ENCODE measurements at places on chromosomes 2 and 18.
A peak's percentile ranks its signal among the peaks of the same experiment; 100 is the strongest.

- DNase-seq = no peak
Observed at GRCh38 chr2:145305889-145306288, 786.0 kb upstream of the ZEB2 start.

GRCh38 chr18:61992923-61993322 lies 100.1 kb upstream of the RNF152 start:
- DNase-seq = peak; percentile 29

DNA sequence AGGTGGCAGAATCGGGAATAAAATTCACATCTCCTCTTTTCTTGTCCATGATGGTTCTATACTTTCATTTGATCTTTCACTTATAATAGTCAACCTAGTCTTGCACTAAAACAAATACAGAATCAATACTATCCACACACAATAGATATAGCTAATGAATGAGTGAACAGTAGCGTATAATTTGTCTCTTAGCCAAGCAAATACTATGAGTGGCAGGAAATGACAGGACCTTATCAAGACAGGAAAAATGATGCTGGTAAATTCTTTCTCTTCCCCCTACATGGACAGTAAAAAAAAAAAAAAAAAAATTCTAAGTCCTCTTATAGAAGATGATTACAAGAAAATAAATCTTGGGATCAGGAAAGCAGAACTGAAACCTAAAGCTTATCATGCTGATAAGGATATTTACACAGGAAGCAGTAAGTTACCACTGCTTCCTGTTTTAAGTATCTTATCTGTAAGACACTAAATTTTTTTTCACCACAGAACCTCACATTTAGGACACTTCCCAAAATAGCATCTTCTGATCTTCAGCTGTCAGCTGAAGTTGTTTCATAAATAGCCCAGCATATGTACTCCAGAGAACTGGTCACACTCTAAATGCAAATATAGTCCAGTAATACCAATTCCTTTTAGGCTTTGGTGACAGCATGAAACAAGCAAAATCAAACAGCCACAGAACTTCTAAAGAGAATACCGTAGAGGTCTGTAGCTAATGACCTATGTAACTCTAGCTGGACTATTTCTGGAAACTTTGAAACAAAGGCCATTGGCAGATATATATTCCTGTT lies 27.0 kb downstream of the IRS1 start:
- DNase-seq = peak; percentile 94

DNA sequence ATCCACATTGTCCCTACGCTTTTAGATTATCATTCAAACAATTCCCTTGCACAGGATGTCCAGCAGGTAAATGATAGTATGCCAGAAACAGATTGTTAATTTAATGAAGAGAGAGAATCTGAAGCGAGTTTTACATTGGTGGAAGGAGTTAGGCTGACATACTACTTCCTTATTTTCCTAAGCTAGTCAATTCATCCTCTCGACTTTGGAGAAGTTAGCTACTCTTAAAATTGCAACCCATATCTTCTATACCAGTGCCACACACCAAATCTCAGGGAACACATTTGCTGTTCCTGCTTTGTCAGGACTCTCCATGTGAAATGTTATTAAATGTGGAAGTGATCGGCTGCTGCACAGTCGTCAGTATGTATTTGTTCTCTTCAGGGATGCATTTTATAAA lies 249.2 kb downstream of the NAPG start:
- no peak for DNase-seq

DNA sequence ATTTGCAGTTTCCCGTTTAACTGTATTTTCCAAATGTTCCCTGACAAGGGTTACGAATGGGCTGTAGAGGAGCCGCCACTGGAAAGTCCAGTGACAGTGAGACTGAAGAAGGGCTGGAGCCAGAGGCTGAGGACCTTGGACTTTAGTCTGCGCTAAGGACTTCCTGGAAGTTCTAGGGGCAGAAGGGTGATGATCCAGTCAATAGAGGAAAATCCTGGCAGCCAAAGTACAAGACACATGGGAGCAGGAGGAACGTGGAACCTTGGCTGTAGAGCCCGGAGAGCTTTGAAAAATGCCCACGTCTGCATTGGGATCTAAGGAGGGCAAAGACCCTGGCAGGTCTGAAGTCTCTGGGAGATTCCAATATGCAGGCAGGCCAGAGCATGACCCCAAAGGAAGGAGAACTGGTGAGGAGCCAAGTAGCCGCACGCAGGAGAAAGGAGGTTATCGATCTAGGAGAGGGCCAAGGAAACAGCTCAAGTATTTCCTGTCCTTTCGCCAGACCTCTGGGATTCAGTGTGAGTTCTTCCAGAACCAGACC lies 28.5 kb downstream of the MBP start:
- DNase-seq = no peak

GRCh38 chr2:134129900-134130537 lies 123.9 kb upstream of the MGAT5 start:
- no peak for DNase-seq

DNA sequence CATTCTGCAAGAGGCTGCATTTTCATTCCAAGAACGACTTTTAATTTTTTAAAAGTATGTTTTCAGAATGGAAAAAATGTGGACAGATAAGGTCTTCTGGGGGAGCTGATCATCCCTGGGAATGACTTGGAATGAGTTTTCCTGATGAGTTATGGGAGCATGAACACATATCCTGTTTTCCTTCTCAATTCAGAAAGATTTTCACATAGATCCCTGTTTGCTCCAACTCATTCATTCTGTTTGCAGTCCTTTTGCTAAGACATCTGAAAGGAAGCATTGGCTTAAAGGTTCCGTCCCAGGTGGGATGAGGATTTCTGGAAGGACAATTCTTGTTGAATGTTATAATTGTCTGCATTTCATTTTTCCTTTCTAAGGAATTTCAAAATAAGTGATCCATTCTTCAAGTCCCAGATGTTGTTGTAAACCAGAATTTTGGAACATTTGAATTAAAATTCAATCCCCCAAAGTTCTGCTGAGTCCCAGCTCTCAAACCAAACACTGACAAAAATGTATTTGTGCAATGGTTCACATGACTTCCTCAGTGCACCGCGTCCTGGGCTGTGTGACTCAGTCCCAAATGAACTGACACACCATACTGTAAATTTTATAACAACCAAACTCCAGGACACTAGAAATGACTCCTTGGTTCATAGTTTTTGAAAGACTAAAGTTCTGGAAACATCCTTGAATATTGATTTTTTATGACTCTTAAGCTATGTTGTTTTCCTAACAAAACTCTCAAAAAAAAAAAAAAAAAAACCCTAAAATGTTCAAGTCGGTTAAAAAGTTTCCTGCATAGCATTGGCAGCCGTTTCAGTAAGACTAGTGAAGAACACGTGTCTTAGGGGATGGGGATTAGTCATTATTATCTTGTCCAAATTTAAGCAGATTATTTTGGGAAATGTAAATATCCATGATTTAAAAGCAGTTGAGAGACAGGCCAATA lies 281.8 kb upstream of the TCF4 start:
- DNase-seq = no peak

DNA sequence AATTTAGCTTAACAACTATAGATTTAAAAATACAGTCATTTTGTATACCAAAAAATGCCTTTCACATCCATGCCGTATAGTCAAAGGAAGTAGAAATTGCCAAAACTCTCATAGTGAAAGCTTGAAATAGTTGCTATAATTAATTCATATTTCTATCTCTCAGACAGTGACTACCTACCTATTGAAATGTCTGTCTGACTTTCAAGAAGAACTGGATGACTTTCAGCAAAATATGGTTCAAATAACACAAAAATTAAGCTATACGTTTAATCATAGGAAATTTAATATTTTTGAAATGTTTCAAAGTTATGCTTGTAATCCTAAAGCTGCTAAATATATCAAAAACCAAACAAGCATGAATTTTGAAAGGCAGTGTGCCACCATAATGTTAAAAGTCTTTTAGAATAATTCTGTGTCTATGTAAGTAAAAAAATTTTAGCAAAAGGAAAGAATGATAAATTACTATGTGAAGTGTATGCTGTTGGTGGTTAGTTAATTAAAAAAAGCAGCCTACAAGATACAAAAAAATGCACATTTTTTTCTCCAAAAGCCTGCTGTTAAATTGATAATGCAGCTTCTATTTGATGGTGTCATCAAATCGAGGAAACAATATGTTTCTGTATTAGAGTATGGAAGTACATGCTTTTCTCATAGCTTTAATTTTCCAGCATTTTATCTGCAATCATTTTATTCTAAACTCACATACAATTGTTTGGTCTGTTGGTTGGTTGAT lies 57.7 kb upstream of the ST6GAL2 start:
- DNase-seq = no peak

GRCh38 chr18:49926106-49926745 lies 112.9 kb upstream of the ACAA2 start:
- no peak for DNase-seq

GRCh38 chr2:155190342-155190741 lies 491.8 kb downstream of the KCNJ3 start:
- DNase-seq = no peak

- DNase-seq = no peak
Observed at GRCh38 chr2:55159037-55159651, 72.9 kb downstream of the CLHC1 start.

DNA sequence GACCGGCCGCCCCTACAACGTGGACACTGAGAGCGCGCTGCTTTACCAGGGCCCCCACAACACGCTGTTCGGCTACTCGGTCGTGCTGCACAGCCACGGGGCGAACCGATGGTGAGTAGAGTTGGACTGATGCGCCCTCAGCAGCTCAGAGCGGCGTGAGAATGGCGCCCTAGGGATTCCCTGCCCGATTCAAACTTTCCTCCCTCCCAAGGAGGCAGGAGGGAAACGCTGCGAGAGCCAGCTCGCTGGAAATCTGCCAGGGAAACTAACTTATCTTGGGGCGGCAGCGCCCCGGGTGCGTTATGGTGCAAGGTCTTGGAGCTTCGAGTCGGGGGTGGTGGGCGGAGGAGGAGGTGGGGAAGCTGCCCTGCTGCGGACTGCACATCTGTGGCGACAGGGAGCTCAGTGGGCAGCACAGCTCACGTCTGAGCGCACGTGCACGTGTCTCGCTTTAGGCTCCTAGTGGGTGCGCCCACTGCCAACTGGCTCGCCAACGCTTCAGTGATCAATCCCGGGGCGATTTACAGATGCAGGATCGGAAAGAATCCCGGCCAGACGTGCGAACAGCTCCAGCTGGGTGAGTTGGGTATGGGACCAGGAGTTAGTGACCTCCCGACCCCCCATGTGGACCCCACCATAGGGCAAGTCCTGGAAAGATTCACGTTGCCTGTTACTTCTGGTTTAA lies 697 bp downstream of the ITGA4 start:
- peak; percentile 95 for DNase-seq

DNA sequence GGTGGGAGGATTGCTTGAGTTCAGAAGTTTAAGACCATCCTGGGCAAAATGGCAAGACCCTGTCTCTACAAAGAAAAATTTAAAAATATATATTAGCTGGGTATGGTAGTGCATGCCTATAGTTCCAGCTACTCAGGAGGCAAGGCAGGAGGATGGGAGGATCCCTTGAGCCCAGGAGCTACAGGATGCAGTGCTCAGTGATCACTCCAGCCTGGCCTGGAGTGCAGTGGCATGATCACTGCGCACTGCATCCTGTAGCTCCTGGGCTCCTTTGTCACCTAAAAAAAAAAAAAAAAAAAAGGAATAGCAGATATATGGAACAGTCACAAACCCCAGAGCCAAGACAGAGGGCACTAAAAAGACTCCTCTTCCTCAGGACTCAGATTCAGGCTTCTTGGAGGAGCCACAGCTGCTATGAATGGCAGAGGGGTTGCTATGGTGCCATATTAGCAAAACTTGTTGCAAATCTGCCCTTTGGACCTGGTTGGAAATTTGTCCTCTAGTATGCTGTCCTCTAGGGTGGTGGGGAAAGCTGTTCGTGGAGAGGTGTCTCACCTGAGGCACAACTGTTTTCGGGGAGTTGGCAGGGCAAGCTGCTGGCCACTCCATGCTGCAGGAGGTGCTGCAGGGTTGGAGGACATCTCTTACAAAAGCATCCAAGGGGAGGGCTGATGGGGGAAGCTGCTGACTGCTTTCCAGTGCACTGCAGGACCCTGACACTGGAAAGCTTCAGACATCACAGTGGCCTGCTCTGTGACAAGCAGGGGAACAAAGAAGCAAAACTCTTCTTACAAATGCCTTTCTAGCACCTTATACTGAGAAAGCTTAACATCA lies 22.7 kb downstream of the CYP20A1 start:
- peak; percentile 17 for DNase-seq

DNA sequence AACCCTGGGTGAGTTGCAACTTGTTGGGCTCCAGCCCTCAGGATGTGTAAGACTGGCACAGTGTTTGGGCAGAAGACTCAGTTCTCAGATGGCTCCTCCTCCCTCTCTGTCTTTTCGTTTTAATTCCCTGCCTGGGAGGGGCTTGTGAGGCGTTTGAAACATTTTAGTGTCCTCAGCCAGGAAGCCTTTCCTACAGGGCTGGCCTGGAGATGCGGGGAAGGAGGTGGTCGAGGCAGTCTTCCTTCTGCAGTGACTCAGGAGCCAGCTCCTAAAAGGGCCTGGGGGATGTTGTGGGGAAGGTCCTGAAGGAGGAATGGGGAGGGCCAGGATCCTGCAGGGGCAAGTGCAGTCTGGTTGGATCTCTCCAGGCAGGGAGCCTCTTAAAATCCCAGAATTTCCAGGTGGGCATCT lies 22.1 kb upstream of the IGFBP5 start:
- DNase-seq = no peak

- DNase-seq = no peak
Observed at GRCh38 chr18:55544014-55544413, 44.0 kb downstream of the TCF4 start.

DNA sequence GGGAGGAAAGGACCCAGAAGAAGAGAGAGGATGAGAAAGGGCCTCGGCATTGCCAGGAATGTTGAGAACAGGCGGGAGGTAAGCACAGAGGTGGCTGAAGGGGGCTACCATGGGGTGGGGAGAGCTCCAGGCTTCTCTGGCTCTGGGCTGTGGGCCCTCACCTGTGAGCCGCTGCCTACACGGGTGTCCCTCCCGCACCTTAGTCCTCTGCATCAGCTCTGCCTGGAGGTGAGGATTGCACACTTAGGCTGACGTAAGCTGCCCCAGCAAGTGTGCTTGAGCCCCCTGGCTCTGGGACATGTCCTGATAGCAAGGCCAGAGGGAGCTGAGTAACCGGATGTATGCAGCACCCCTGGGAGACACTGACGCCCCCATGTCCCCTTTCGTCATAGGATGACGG lies 33.9 kb downstream of the TMEM18 start:
- peak; percentile 33 for DNase-seq

GRCh38 chr2:212424082-212424481 lies 114.5 kb downstream of the ERBB4 start:
- no peak for DNase-seq

DNA sequence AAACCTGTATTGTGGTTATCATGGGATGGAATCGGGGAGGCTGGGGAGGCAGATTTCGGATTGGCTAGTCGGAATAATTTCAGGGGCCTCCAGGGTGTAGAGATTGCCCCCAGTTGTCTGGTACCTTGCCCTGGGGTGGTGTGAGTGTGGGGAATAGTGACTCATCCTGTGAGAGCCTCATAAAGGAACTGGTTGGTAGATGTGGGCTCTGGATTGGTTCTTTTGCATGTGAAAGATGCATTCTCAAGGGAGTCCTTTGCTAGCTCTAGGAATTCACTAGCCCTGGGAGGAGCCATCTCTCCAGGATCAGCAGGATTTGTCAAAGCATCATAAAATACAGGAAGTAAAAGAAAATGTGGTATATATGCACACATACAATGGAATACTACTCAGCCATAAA lies 331.6 kb downstream of the SETBP1 start:
- peak; percentile 23 for DNase-seq

- DNase-seq = no peak
Observed at GRCh38 chr18:76994086-76994654, 138.4 kb downstream of the MBP start.
